Memory B cell (primary cell): ENCODE measurements at places on chromosomes 16 and 17.

- no peak for DNase-seq
Observed at GRCh38 chr17:29138184-29138955, 41.8 kb downstream of the MYO18A start.

DNA sequence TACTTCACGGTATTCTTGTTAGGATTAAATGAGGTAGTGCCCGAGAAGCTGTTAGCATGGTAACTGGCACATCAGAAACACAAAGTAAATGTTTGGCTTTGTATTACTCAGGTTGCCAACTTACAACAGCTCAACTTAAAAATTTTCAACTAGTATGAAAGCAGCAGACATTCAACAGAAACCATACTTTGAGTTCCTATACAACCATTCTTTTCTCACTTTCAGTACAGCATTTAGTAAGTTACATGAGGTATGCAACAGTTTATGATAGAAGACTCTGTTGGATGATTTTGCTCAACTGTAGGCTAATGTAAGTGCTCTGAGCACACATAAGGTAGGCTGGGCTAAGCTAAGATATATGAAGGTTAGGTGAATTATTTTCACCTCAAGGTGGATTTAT is 7.7 kb downstream of the CENPN start:
- DNase-seq = no peak

GRCh38 chr16:14196539-14196938 is 125.4 kb downstream of the MRTFB start:
- no peak for DNase-seq

- DNase-seq = no peak
Observed at GRCh38 chr17:4038076-4038475, 73.8 kb upstream of the ATP2A3 start.

DNA sequence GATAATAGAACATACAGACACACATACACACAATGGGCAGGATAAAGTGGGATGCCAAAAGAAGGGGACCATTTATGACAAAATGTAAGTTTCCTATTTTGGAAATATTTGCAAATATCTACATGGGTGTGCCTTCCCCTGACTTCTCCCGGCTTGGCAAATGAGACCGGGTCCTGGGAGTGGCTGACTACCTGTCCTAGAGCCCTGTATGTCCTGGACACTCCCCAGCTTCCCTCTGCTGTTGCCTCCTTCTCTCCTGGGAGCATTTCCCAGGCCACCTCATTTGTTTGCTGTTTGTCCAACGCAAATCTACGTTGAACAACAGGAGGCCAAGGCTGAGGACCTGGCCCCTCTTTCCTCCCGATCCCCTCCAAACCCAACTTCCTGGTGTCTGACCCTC is 16.9 kb downstream of the PECAM1 start:
- no peak for DNase-seq

GRCh38 chr16:78240459-78241222 is 141.2 kb downstream of the WWOX start:
- DNase-seq = no peak

GRCh38 chr16:85017151-85017550 is 5.8 kb upstream of the ZDHHC7 start:
- no peak for DNase-seq

- DNase-seq = no peak
Observed at GRCh38 chr16:1481906-1482835, 6.6 kb downstream of the PTX4 start.

DNA sequence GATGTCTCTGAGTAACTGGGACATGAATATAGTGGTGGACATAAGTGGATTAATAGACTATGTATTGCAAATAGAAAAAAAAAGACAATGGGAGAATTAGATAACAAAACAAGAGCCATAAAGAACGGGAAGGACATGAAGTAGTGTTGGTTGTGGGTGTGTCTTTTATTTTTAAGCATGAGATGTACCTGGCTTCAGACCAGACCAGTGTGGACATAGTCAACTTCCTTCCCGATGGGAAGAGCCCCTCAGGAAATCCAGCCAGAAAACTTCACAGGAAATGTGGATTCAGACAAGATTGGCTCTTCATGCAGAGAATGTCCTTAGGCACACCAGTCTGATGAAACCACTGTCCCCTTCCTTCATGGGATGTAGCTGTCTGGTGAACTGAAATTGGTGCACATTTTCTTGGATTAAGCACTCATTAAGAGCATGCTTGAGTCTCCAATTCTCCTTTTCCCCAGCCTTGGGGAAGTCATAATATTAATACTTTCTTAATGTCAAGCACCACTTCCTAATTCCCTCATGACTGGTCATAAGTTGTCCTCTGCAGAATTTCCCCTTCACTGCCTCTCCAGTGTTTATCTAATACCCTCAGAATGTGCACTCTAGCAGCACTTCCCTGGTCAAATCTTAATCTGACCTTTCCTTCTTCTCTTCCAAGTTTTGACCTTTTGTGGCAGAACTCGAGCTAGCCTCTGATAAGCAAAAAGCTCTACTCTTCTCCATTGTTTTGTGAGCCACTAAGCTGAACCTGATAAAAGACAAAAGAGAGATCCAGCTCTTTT is 350.6 kb upstream of the MAF start:
- DNase-seq = no peak
